ENCODE measurements at places on chromosomes 7 and 10.

DNA sequence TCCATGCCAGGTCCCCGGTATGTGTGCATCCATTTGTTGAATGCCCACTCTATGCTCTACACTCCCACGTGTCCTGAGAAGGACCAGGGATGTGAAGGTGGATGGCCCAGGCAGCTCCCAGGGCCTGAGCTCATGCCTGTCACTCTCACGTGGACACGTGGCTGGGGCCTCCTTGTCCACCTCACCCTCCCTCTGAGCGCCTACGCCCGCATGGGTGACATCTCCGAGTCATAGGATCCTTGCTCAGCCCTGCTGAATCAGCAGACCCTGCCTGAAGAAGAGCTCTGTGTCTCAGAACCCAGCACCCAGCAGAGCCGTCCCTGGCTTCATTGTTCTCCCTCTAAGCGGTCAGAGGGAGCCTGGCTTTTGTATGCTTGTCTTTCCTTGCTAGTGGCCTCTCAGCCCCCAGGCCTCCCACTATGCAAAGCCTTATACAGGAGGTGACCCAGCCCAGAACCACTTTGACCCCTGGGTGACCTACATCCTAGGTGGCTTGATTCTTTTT, 107.9 kb upstream of the PPIF start:
- peak overlapping the region; percentile 99 for H3K27ac ChIP-seq
- no peaks in the 10 kb centered on the region for H3K36me3 ChIP-seq
- H3K27me3 ChIP-seq: no peaks in the 10 kb centered on the region
- H3K4me3 ChIP-seq: no peak overlapping the region
- peaks cover 48% of the 10 kb centered on the region for H3K4me1 ChIP-seq

- no peaks in the 10 kb centered on the region for H3K27me3 ChIP-seq
- no peak overlapping the region for H3K27ac ChIP-seq
- no peak for DNase-seq
- 0 out of 2 replicates have a peak, but pooled peaks cover 6% of the 10 kb centered on the region for H3K4me1 ChIP-seq
- H3K4me3 ChIP-seq: no peak overlapping the region
- peaks cover 83% of the 10 kb centered on the region for H3K36me3 ChIP-seq
Observed at GRCh38 chr10:74117738-74118137, 32.9 kb downstream of the AP3M1 start.

GRCh38 chr10:123967626-123968243, 76.1 kb upstream of the CPXM2 start:
- H3K36me3 ChIP-seq: no peaks in the 10 kb centered on the region
- H3K27me3 ChIP-seq: no peaks in the 10 kb centered on the region
- DNase-seq: peak; percentile 91
- no peak overlapping the region for H3K27ac ChIP-seq
- no peak overlapping the region for H3K4me3 ChIP-seq
- no peaks in the 10 kb centered on the region for H3K4me1 ChIP-seq

- H3K27ac ChIP-seq: no peak overlapping the region
- H3K4me3 ChIP-seq: no peak overlapping the region
- no peak for DNase-seq
- peaks cover 79% of the 10 kb centered on the region for H3K36me3 ChIP-seq
Observed at GRCh38 chr7:104179178-104179577, 28.6 kb downstream of the ORC5 start.

DNA sequence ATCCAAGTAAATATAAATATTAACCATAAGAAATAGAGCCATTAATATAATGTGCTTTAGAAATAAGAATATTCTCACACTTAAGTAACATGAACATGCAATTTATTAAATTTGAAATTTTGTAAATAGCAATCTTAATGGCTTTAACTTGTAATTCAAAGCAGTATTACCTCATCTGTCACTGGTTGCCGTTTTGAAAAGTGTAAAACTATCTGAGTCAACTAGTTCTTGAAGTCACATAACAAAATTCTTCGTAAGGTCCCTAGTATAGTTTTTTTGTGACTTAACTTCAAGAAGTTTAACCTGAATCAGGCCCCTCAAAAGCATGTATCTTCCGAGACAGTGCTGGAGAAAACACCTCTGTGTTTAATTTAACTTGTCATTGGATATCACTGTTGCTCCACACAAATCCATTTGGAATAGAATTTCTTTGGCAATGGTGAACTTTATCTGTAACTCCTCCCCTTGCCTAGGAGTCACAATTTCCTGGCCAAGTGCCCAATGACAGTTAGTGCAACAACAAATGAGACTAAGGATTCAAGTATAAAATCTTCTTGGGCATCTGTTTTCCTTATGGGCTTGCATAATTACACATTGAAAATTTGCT, 47.1 kb downstream of the NT5C2 start:
- H3K27me3 ChIP-seq: no peaks in the 10 kb centered on the region
- H3K27ac ChIP-seq: peak overlapping the region; percentile 59
- H3K36me3 ChIP-seq: peaks cover 20% of the 10 kb centered on the region
- no peak overlapping the region for H3K4me3 ChIP-seq
